ENCODE measurements at places on chromosomes 3 and 15.

DNA sequence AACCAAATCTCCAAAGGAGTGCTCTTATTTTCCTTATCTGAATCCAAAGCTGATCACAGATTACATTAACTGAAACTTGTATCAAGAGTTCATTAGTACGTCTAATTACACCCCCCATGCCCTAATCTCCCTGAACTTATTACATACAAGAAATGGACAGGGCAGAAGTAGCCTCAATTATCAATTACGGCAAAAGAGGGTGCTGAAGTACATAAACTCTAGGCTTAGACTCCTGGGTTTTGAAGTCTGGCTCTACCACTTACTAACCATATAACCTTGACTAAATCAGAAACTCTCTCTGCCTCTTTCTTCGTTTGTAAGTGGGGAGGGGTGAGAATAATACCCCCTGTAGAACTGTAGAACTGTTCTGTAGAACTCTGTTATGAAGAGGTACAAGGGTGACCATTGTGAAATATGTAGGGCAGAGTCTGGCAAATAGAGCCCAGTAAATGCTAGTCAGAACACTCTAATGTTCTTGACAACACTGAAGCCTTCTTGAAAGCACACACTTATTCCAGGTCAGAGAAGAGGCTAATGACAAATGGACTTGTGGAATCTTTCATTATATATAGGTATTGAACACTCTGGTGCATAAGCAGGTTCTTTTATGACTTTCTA lies 19.6 kb upstream of the OR5K4 start:
- DNase-seq = no peak

DNA sequence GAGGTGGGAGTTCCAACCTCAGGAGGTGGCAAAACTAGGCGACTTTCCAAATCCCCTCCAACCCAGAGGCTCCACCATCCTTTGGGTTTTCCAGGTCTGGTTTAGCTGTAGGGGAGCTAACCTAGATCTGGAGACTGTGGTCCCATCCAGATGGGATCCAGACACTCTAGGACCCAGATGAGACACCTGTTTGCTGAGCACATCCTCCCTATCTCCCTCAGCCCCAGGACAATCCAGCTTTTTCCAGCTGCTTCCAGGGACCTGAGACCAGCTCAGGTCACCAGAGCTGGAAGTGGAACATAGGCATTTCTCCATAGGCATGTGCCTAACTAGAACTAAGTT lies 18.2 kb downstream of the CRTAP start:
- no peak for DNase-seq

DNA sequence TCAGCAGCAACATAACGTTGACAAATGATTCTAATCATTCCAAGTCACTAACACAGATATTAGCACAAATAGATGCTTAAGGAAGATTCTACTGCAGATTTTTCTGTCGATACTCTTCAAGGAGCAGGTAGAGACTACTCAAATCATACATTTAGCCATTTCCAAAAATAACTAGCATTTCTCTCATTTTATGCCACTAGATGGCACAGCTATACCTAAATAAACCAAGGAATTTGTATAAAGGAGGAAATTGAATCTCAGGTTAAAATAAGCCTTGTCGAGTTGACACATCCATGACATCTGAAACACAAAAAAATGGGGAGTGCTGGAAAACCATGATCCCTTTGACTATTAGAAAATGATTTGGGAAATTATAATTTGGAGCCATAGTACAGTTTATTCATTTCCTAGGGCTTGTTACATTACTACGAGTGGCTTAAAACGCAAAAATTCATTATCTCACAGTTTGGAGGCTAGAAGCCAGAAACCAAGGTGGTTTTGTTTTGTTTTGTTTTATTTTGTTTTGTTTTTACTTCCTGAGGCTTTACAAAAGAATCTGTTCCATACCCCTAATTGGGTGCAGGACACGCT lies 59.5 kb upstream of the STRIT1 start:
- no peak for DNase-seq

DNA sequence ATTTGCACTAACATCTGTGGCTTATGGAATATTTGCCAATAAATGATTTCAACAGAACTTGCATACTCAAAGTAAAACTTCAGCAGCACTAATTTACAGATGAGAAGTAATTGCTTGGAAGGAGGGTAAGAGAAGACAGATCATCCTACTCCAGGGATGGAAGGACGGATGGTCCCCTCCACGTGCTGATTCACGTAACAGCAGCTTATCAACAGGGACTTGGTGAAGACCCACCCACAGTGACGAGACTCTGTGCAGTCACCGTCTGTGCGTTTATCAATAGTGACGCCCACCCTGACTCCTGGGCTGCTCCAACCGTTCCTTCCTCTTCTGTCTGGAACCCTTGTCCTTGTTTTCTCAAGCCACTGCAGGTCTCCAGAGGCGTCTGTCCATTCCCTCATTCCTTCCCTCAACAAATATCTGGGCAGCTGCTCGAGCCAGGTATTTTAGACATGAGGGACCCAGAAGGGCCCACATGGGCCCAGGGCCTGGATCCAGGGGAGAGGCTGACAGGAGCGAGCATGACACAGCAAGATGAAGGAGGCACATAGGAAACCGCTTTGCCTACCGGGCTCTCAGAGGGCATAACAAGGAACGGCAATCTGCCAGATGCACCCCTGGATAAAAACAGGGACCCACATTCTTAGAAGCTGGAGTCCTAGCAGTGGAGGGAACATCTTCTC lies 33.3 kb downstream of the PCSK6 start:
- no peak for DNase-seq

- DNase-seq = no peak
Measured at GRCh38 chr3:129586746-129587430, 19.6 kb downstream of the PLXND1 start.

DNA sequence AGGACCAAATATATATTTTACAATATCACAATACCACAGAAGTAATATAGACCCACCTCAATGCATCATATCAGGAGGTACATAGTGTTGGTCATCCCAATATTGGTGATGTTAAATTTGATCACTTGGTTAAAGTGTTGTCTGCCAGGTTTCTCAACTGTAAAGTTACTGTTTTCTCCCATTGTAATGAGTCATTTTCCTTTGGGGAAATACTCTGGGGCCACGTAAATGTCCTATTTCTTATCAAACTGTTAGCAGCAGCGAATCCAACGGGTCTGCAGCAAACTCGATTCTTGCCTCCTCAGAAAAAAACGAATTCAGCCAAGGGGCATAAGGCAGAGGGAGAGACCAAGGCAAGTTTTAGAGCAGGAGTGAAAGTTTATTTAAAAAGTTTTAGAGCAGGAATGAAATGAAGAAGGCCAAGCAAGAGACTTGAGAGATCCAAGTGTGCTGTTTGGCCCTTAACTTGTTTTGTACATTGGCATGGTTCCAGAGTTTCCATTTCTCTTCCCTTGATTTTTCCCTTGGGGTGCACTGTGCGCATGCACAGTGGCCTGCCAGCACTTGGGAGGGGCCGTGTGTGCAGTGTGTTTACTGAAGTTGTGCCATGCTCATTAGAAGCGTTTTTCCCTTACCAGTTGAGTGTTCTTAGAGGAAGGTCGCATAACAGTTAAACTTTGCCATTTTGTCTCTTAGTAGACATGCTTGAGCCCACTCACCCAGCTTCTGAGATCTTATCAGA lies 512.5 kb downstream of the AGBL1 start:
- DNase-seq = no peak

DNA sequence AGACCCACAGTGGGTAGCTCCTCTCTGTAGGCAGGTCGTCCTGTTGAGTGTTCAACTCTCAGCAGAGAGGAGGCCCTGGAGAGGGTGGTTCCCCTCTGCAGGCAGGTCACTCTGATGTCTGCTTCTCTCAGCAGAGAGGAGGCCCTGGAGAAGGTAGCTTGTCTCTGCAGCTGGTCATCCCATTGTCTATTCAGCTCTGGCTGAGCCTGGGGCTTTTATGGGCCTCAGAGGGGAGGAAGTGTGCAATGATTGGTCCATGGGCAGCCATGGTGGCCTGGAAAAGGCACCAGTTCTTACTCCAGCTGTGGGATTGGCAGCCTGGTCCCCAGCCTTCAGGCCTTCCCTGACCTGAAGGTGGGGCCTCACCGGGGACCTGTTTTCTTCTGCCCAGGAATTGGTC lies 52.9 kb downstream of the PPCDC start:
- no peak for DNase-seq

Measured in glutamatergic neuron (in vitro differentiated cells).